GDM1 (cell line): ENCODE measurements at places on chromosomes 11 and 22.

DNA sequence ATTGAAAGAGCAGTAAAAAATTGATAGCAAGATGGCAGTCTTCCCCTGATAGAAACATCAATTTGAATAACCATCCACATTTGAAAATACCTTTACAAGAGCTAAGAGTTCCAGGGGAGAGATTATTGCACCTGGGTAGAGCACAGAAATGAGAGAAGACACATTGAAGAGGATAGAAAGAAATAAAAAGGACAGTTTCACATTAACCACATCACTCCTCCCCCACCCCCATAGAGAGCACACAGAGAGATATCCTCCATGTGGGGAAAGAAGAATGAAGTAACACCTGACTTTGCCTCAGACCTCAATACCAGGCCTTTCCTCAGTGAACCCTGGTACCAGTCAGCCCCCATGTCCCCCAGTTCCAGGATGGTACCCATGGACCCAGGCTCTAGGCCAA, 486.7 kb downstream of the FAM181B start:
- DNase-seq: no peak

- DNase-seq: no peak
Observed at GRCh38 chr11:102253020-102253715, 64.1 kb upstream of the BIRC3 start.

- DNase-seq: no peak
Observed at GRCh38 chr11:15757048-15757698, 599.2 kb downstream of the SOX6 start.

DNA sequence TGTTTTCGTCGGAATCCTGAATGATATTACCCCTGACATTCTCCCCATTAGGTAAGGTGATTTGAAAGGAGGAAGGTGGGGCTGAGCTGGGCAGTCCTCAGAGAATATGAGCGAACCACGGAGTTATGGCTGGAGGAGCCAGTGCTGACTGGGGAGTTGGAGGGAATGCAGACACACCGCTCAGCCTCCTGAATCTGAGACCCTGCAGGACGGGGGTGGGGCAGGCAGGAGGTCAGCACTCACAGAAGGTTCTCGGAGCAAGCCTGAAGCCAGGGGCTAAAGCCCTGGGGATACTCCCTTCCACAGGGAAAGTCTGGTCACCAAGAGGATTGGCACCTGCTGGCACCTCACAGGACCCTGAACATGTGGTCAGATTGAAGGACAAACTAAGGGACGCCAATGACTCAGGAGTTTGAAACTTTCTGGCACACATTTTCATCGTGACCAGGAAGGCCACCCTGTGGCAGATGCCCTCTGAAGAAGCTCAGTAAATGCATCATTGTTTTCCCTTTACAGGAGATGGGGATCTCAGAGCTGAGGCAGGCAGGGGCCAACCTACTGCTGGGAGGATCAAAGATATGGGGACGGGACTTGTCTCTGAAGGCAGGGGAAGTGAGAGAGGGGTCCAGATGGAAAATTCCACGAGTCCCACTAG, 26.9 kb upstream of the FCHSD2 start:
- DNase-seq: no peak

DNA sequence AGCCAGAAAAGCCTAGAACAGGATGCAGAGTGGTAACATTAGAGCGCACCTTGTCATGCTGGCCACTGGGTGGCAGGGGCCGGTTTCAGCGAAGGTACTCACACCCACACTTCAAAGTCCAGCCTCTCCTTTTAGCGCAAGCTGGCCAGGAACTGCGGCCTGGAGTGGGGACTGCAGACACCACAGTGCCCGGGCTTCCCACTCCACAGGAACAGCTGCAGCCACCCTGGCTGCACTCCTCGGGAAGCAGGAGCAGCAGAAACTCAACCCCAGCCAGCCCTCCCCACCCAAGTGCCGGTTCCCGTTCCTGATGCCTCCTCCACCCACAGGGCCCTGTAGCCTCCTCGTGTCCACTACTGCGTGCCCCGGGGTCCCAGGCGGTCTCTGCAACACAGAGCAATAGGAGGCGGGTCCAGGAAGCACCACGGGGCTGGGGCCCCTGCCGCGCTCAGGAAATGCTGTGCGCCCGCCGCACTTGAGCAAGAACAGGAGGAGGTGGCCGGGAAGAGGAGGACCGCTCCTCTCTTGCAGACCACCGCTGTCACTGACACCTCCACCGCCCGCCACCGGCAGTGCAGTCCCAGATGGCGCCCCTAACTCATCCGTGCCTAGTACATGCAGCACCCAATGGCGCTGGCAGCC, 2.2 kb downstream of the RFPL2 start:
- no peak for DNase-seq

- DNase-seq: no peak
Observed at GRCh38 chr22:29310065-29310862, 3.8 kb downstream of the GAS2L1 start.

DNA sequence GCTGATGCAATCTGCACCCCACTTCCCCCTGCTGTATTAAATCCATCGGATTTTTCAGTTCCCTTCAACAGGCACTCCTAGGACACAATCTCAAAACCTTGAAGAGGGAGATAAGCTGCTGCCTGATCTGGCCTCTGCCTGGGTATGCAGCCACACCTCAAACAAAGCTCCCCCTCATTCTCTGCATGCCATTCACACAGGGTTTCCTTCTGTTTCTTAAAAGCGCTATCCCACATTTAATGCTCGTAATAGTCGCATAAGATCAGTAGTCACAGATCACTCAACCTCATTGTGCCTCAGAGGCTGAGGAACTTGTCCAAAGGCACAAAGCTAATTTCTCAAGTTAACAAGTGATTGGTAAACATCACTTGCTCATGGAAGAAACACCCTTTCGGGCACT, 34.0 kb downstream of the UQCR10 start:
- no peak for DNase-seq

- DNase-seq: no peak
Observed at GRCh38 chr11:31790649-31791048, 20.5 kb downstream of the PAX6 start.

DNA sequence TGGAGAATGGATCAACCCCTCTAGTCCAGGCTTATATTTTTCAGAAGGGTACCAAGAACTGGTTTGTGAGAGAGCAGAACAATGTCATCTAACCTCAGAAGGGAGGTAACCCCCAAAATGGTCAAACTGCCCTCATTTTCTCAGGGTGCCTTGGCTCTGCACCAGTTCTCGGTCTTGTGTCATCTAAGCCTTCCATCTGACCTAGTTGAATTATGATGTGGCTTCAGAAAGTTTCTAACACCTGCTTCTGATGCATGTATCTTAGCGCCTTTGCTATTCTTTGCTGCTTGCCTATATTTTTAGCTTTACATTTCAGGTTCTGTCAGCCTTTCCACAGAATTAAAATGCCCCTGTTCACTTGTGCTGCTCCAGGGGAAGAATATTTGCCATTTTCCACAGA, 91.7 kb upstream of the E2F8 start:
- no peak for DNase-seq

- no peak for DNase-seq
Observed at GRCh38 chr11:94864506-94865045, 96.4 kb downstream of the AMOTL1 start.

GRCh38 chr22:37060801-37061610, 9.5 kb downstream of the KCTD17 start:
- no peak for DNase-seq

DNA sequence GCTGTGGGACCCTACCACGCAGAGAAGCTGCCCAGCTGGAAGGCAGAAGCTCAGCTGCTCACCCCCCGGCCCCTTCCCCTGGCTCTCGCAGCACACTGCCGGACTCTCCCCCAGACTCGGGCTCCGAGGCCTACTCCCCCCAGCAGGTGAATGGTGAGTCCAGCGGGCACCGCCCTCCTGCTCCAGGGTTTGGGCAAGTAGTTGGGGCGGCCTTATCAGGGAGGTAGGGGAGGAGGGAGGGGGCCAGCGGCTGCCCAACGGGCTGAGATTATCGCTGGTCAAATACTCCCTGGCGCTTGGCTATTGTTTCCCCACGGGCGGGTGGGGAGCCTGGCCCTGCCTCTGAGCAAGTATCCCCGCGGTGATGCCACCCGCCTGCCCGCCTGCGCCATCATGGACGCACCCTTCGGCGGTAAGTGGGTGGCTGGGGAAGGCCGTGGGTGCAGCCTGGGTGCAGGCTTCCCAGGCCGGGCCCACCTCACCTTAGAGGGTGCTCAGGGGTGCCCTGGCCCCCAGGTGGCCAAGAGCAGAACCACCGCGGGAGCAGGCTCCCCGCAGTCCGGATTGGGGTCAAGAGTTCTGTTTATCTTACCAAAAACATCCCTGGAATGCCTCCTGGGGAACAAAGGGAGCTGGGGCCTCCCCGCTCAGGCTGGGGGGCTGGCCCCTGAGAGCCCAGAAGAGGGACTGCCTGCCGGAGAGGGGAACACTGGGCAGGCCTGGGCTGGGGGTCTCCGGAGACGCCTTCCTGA, 16.9 kb downstream of the MYRF start:
- no peak for DNase-seq

GRCh38 chr11:72381584-72382090, 52.7 kb downstream of the CLPB start:
- DNase-seq: no peak

DNA sequence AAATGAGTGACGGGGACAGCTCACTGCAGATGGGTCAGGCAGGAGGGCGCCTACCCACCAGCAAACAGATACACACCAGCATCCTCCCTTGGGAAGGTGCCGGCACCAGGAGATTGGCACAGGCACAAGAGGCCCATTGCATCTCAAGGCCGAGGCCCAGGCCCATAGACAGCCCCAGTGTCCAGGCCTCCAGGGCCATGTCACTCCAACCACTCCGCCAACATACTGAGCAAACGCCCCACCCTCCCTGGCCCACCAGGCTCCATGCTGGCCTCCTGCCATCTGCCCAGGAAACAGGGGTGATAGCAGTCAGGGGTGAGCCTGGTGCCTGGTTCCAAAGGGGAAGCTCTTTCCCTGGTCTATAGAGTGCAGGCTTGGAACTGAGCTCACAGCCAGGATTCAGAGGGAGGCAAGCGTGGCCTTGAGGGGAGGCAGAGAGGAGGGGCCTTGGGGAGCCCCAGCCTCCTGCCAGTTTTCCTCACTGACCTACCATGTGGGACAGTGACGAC, 34.7 kb downstream of the PISD start:
- no peak for DNase-seq

DNA sequence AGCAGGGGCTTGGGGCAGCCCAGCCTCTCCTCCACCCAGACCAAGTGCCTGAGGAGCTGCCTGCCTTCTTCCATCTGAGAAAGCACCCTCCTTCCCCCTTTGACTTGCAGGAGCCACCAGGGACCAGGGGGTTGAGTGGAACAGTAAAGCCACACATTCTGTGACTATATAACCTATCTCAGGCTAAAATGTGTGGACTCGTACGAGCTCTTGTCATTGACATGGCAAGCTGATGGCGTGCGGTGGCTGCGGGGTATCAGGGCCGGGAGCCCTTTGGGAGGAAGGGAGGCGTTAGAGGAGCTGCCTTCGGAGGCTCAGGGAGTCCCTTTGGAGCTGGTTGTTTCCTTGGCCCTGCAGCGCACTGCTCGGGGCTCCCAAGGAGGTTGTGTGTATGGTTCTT, 84.5 kb downstream of the CEP164 start:
- no peak for DNase-seq

GRCh38 chr11:63549411-63549810, 12.8 kb downstream of the PLAAT4 start:
- DNase-seq: no peak

DNA sequence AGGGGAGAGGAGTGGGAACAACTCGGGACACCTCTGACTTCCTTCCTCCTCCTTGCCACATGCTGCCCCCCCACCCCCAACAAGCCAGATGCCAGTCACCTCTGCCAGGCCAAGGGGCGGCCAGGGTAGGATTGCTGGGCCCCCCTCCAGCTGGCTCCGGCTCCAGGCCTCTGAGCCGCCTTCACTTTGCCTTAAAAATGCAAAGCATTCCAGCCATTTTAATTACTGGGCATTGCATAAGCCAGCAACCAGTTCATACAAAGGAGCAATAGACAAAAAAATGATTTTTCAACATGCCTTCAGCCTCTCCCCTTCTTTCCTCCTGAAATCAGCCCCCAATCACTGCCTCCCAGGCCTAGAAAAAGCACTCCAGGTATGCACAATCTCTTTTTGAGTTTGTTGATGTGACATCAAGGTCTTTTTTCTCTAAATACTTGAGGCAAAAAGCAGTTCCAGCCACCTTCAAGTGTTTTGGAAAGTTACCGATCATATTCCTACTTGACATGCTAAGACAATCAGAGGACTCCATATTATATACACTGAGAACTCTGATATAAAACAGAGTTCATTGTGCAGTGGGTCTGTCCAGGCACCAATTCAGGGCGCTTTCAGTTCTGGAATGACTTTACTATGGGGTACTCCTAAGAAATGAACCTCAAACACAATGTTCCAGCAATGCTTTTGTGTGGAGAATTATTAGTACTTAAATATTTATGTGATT, 12.4 kb upstream of the TIMP3 start:
- DNase-seq: no peak

GRCh38 chr11:104001561-104002056, 34.8 kb upstream of the DDI1 start:
- DNase-seq: no peak

- no peak for DNase-seq
Observed at GRCh38 chr22:38296372-38296771, 20.9 kb downstream of the CSNK1E start.

- DNase-seq: no peak
Observed at GRCh38 chr11:17601676-17602075, 54.6 kb downstream of the OTOG start.

DNA sequence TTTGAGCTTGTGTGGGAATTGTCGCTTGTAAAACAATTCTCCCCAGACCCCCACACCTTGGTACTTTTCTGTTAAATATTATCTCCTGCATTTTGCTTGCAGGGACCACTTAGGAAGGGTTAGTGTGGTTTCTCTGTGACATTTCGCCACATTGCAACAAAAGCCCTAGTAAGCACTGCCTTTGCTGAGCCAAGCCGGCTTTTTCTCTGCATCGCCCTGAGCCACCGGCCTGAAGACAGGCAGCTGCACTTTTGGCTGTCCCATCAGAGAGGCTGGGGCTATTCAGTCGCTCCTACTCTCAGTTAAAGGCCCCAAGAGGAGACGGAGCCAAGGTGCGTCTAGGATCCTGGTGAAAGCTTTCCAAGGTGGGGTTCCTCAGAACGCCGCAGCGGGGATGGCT, 5.7 kb downstream of the MPPED1 start:
- DNase-seq: no peak
